ENCODE measurements at places on chromosomes 1 and 21.

- DNase-seq, result no peak
Measured at GRCh38 chr1:108826081-108826635, 30.7 kb downstream of the AKNAD1 start.

DNA sequence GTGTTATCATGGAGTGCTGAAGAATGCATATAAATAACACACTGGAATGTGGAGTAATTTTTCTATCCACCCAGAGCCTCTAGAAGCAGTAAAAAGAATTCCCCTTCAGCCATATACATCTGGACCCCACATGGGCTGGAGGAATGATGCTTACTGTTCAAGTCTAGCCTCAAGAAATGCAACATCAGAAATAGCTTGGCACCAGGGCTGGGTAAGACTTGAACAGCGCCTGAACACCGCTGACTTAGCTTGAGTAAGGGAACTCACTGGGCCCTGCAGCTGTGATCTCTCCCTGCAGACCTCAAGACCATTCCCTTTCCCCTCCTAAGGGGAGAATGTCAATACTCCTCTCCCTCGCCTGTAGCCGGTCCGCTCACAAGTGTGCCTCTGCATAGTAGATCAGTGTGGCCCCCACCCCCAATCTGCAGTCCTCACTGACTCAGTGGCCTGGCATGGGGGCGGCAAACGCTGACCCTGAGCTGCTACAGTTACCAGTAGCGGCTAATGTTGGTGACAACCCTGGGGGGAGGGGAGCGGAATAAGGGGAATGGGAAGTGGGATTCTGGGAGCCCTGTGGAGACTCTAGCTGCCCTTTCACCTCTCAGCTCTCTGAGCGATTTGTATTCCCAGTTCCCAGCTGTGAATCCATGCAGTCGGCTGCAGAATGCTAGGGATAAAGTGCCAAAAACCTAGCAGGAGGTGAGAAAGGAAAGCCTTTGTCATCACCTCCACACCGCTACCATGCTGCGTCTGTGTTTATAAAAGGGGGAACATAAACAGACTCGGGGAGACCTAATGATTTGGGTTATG is 483.9 kb downstream of the DISC1 start:
- peak; percentile 56 for DNase-seq

DNA sequence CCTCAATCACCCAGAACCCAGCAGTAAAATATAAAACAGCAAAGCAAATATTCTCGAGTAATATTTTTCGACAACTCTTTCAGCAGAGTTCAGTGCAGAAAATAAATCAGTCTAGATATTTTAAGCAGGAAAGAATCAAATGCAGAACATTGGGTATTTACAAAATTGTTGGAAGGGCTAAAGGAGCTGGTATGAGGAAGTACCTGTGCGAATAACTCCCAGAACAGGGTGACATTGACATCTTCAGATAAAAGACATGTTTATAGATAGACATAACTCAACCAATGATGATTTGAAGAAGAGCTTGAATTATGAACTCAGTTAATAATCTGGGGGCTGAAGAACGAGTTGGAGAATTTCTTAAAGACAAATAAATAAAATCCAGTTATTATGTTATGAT is 6.4 kb downstream of the AXDND1 start:
- DNase-seq, result no peak

DNA sequence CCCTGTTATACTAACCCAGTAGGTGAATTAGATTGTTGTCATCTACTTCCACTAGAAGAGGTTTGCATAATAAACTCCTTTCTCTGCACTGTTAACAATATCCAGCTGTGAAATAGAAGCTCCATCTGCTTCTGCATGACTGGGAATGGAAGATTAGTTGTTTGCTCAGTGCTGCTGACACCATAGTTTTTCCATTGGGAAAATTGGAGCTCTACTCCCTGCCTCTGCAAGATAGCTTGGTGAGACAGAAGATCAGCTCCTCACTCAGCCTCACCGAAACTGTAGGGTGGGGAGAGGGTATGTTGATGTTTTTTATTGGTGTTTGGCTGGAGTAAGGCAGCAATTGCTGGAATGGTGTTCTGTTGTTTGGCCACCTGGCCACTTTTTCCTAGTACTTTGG is 331.6 kb upstream of the ADAMTS5 start:
- no peak for DNase-seq

DNA sequence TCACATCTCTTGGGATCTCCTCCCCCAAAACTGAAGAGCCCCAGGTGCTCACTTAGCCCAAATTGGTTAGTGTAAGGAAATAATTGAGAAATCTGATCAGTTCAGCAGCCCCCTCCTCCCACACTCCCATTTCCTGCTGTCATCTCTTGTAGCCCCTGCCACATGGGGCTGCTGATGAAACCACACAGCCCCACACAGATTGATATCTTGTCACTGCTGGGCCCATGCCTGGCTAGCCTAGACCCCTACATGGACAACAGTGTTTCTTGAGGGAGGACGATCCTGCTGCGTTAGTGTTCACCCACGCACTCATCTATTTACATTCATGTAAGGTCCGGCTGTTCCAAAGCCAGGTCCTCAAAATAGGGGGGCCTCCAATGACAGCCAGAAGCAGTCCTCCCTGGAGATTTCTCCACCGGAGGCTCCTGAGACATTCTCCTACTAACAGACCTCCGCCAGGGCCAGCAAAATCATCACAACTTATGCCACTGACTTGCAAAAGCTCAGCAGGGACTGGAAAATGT is 23.9 kb upstream of the RXRG start:
- no peak for DNase-seq

DNA sequence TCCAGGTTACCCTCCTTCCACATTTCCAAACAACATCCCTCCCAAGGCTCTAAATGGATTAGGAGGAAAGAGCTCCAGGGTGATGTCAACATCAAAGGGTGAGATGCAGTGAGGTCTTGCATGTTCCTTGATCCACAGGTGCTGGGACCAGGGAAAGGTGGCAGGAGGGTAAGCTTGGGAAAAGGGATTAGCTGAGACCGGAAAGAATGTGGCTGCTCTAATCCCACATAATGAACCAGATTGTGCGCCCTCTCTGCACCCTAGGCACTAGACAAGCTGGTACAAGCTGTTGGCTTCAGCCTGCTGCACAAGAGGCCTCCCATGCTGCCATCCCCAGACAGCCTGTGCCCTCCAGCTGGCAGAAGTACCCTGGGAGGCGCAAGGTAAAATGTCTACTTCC is 34.9 kb downstream of the PLXNA2 start:
- no peak for DNase-seq

DNA sequence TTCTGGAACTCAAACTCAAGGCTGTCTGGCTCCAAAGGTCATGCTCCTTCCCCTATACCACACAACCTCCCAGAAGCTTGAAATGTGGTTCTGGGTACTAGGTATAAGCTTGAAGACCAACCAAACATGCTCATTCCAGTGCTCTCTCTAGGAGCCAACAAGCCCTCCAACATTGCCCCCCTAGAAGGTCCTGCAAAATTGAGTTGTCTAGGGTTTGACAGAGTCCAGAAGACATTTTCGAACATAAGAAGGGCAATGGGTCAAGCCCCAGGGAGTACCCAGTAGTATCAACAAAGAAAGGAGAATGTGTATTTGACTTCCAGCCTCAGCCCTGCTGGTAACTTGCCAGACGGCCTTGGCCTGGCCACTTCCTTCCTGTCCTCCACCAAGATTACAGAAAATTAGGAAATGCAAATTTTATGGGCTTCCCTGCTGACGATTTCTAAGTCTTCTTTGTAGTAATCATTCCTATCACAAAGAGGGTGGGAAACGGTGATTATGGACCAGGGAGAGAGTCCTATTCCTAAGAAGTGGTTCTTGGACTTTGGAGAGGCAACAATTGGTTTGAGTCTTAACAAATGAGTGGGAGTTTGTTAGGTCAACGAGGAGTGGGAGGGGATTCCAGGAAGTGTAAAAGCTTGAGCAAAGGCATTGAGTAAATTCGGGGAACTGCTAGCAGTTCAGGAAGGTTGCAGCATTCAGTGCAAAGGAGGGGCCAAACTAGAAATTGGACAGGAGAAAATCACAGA is 18.7 kb upstream of the SLAMF1 start:
- DNase-seq, result no peak

DNA sequence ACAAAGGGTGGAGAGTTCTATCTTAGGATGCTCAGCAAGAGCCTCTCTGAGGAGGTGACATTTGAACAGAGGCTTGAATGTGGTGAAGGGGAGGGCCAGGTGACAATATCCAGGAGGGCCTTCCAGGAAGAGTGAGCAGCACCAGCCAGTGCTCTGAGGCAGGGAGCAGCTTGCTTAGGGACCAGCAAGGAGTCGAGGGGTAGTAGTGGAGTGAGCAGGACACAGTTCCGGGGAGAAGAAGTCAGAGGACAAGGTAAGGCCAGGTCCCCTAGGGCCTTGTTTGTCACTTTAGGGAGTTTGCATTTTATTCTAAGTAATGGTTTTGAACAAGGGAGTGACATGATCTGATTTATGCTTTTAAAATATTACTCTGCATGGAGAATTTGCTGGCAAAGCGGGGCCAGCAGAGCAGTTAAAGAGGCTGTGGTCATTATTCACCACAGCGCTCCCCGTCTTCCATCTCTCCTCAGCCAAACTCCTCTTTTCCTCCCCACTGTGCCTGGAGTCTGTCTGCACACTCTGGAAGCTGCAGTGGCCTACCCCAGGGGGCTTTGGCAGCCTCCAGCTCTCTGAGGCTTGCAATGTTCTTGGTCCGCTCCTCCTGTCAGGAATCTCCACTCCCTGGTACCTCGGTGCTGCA is 17.0 kb upstream of the CSF1 start:
- no peak for DNase-seq

GRCh38 chr21:39169906-39170305 is 13.3 kb downstream of the PSMG1 start:
- no peak for DNase-seq

DNA sequence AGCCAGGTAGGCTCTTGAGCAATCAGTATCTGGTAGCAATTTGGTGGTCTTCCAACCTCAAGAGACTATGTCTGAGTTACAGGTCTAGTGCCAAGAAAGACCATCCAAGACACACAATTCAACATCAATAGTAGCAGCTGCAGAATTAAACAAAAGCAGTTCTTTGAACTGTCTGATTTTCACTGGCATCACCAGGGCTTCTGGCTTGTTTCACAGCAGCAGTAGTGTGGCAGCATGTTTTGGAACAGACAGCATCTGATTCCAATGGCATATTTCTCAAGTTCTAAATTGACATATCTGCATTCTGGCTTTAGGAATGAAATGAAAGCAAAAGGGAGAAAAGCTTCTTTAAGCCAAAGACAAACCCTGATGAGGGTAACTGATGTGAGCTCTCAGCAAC is 334.7 kb upstream of the PRMT6 start:
- DNase-seq, result no peak

GRCh38 chr21:35840197-35840799 is 220.0 kb downstream of the SETD4 start:
- DNase-seq, result peak; percentile 15

GRCh38 chr1:155970531-155971167 is 7.7 kb downstream of the ARHGEF2 start:
- no peak for DNase-seq

DNA sequence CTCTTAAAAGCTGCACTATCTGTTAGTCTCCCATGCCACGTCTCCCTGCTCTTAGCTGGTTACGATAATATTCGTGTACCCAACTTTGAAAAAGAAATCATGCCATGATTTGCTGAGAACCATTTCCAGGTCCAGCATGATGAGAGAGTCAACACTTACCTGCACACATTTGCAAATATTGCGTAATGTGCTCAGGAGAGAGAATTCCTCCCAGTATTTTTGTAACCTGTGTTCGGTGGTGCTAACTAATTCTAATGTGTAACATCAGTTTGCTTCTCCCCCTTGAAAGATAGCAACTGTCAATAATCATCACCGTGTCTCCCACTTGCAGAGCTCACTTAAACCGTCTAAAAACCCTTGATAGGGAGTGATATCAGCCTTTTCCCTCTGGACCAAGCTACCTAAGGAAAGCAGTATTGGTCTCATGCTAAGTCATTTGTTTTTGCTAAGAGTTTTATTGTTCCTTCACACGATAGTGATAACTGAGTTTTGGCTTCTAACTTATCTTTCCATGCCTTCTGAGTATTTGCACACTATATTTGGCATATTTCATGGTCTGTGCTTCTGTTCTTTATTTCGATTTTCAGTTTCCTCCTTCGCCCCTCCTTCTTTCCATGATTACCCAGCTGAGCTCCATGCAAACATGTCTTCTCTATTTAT is 61.1 kb upstream of the IRF2BP2 start:
- no peak for DNase-seq

DNA sequence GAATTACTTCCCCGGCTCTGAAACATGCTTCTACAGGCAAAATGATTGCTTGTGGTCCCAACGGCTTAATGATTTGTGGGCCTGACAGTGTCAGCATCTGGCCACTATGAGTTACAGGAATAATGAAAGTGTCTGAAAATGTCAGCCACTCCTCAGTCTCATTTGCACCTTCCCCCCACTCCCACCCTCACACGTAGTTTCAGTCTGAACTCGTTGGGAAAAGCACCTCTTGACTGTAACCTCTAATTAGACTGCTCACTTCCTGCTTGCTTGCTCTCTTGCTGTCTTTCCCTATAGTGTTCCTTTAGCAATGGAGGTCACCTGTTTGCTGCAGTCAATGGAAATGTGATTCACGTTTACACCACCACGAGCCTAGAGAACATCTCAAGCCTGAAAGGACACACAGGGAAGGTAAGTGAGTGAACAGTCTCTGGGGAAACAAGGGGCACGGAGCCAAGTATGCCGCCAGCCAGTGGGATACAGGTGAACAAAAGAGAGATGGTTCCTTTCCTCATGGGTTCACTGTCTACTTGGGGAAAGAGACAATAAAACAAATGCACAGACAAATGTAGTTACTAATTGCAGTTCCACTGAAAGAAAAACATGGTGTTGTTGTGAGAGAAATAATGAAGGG is 27.1 kb downstream of the CFAP57 start:
- no peak for DNase-seq

DNA sequence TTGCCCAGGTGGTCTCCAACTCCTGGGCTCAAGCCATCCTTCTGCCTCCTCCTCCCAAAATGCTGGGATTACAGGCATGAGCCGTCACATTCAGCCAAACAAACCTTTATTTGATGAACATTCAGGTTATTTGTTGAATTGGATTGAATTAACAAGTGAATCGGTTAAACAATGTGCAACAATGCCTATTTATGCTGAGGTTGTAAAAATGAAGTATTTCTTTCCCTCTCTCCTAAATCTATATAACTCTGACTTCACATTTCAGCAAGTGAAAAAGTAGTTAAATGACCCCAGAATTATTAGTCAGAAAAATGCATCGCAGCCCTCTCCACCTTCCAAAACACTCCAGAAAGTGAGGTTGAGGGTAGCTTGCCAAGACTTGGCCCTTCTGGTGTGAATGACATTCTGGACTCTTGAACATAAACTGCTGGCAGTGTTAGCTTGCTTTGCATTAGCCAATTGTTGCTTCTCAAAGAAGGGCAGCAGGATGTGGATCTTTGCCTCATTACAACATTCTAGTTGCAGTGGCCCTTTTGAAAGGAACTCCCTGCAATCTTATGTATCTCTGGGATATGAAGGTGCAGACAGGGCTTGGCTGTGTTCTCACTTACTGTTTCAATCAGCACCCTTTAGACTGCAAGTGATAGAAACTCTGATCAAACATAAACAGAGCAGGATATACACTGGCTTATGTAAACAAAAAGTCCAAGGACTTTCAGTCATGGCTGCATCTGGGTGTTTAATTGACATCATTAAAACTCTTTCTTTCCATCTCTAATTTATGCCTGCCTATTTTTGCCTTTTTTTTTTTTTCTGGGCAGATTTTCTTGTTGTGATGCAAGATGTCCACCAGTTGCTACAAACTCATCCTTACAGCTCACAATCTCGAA is 22.4 kb downstream of the EDN2 start:
- DNase-seq, result no peak

GRCh38 chr21:41598561-41599431 is 90.8 kb upstream of the TMPRSS2 start:
- DNase-seq, result no peak

- DNase-seq, result no peak
Measured at GRCh38 chr21:19853061-19853460, 1145.1 kb upstream of the NCAM2 start.

- no peak for DNase-seq
Measured at GRCh38 chr1:204376465-204376864, 16.7 kb upstream of the PLEKHA6 start.
